ENCODE measurements at places on chromosomes 5 and 9.

- DNase-seq, result peak; percentile 21
These were observed 126.7 kb downstream of the SLC25A46 start for GRCh38 chr5:110865400-110866094.

- DNase-seq, result no peak
These were observed 500.0 kb upstream of the C9orf72 start for GRCh38 chr9:28073270-28073669.

- no peak for DNase-seq
These were observed 452.0 kb upstream of the DMAC1 start for GRCh38 chr9:8251566-8251965.

DNA sequence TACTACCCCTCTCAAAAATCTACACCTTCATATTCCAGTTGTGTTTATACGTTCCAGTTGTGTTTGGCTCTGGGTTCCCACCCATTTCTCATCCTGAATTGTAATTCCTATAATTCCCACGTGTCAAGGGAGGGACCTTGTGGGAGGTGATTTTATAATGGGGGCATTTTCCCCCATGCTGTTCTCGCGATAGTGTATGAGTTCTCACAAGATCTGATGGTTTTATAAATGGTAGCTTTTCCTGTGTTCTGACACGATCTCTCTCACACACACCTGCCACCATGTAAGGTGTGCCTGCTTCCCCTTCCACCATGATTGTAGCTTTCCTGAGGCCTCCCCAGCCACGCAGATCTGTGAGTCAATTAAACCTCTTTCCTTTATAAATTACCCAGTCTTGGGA, 108.5 kb upstream of the ADAMTS16 start:
- no peak for DNase-seq

DNA sequence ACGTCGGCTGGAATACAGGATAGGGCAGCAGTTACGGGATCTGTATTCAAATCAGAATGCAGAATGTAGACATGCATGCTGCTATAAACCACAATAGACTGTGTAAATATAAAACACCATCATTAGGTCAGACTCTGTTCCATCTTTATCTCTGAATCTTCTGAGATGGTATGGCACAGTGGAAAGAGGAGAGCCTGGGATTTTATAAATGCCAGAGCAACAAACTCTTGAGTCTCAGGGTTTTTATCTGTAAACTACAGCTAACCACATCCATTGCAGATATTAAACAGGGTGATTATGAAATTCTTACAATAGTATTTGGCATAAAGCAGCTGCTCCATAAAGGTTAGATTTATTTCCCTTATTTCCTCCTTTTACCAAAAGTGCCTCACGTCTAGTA, 108.7 kb downstream of the ZDHHC21 start:
- no peak for DNase-seq

- no peak for DNase-seq
These were observed 311.9 kb upstream of the TLE4 start for GRCh38 chr9:79259858-79260257.

GRCh38 chr5:174735498-174736330, 11.3 kb downstream of the MSX2 start:
- peak; percentile 52 for DNase-seq

All from SK-N-DZ (cell line).